ENCODE measurements at places on chromosomes 7 and 10.

GRCh38 chr10:102660888-102661657 is 16.8 kb downstream of the TRIM8 start:
- DNase-seq, result peak; percentile 72

DNA sequence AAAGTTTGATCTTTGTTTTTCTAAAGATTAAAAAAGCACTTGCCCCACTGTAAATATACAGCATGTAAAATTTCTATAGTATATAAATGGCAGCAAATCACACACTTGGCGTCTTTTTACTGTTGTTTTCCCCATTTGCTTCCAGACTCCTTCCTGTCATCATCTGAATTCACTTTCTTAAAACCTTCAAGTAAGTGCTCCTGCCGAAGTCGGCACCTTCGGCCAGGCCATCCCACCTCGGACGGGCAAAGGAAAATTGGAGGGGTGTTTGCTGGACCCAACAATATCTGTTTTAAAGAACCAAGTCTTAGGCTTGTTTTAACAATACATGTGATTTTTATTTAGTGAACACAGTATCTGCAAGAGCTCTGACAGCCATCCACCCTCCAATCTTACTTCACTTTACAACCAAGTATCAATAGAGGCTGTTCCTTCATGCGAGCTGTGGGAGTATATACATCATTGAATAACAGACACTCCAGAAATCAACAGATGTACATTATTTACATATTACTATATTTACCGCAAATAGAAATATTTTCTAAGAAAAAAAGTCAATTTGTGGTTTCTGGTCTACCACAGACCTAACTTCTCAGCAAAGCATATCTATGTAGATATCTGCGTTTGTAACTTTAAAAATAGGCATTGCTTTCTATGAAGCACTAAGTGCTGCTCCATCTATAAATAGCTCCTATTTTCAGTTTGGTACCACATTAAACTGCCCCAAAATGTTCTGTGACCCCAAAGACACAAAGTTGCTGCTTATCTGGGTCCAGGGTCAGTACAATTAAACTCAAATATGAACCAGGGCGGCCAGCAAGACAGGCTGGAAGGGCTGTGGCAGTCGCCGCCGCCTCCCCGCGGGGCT is 110.7 kb downstream of the CYTH3 start:
- no peak for DNase-seq

GRCh38 chr7:105027176-105027853 is 13.3 kb downstream of the KMT2E start:
- no peak for DNase-seq

DNA sequence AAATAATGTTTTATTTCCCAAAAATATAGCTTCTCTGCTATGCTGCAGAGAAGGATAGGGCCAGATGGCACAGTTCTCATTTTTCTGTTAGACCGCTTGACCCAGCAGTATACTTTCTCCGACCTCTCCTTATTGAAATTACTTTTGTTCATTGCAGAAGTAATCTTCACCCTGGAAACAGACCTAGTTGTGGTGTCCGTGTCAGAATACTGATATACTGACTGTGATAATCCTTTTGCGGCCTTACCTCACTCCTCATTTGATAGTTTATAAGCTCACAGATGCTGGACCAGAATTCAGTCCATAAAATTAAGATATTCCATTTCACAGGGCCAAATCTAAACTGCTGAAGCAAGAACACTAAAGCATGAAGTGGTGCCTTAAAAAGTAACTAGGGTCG is 260.6 kb upstream of the DKK1 start:
- DNase-seq, result no peak
